ENCODE measurements at places on chromosomes 4 and X. TPM values are rescaled to one million over a fixed set of nuclear protein-coding genes. Genes with fewer than 3 reads are reported as not detected.

MAGEE1 gene
- 2.3 TPM for total RNA-seq

GSX2 gene
- not detected for total RNA-seq

SETD7 gene
- 45.6 TPM for total RNA-seq

TAF7L gene
- total RNA-seq = not detected

TCP11X2 gene
- total RNA-seq = not detected

DNA sequence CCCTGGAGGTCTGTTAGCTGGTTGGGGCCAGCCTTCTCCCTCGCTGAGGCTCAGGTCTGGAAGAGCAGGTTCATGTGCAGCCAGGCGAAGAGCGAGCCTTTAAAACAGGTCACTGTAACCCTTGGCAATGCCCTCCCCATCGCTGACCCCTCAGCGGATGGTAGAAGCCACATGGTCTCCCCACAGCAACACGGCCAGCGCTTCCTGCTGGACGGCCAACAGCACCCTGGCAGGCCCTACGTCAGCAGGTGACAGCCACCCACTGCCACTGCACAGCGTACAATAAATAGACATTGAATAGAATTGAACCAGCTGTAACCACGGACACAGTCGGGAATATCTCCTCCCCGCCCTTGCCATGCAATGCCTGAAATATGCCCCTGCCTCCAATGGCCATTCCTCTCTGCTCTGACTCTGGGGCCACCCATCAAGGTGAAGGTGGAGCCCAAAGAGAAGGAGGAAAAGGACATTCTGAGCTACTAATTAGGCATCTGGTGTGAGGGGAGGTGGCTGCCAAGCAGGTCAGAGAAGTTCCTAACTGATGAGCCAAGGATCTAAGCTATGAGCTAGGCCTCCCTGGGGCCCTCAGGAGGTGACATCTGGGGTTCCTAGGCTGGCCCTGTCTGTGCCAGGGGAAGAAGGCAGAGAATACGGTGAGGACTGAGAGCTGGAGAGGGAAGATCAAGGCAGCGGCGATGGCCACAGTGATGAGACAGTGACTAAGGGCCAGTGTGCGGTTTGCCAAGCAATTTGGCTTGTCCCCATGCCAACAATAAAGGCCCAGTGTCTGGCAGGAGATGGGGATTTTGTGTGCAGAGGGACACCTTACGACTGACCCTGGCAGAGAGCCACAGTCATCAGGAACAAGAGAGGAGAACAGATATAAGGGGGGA is 202.3 kb downstream of the BCOR start:
- DNase-seq = no peak

GRCh38 chr4:110198049-110198434 is 373 bp downstream of the ELOVL6 start:
- peak; percentile 28 for DNase-seq

DNA sequence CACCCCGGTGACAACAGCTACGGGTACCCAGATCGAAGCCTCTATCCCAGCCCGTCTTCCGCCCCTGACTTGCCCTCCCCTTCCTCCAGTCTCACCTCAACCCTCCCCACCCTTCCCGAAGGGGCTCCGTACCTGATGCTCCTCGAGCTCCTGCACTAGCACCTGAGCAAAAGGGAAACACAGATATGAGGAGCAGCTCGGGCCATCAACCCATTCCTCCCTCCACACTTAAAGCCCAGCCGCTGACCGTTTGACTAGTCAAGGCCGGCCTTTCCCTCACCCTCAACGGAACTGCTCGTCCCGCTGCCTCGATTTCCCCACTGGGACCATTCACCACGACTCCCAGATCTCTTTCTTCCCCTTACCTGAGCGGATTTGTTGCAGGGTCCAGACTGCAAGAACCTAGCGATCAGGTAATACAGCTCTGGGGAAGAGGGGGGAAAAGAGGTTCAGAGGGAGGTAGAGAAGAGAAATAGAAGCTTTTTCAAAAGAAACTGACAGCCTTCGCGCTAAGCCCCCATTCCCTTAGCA is 731 bp downstream of the BRWD3 start:
- DNase-seq = peak; percentile 28

GRCh38 chrX:121958886-121959285 is 911.5 kb downstream of the GLUD2 start:
- DNase-seq = no peak

- no peak for DNase-seq
Measured at GRCh38 chr4:73421708-73422457, 14.1 kb upstream of the AFP start.

GRCh38 chr4:39706334-39706733 is 8.4 kb downstream of the UBE2K start:
- DNase-seq = no peak

DNA sequence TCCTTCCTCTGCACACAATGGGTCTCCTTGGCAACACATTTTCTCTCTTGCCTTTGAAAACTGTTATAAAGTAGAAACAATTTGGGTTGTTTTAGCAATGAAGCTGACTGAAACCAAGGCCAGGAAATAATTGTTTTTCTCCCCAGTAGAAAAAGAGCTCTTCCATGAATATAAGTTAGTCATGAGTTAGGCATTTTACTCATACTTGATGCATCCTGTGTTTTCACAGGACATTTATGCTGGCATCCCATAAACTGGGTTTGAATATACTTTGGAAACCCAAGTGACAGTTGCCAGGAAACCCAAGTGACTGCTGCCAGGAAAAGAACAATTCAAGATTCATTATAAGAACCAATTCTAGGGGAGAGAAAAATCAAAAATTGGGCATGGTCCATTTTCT is 128.6 kb upstream of the NPY2R start:
- DNase-seq = no peak

- no peak for DNase-seq
Measured at GRCh38 chr4:17468619-17469221, 43.2 kb downstream of the QDPR start.

DNA sequence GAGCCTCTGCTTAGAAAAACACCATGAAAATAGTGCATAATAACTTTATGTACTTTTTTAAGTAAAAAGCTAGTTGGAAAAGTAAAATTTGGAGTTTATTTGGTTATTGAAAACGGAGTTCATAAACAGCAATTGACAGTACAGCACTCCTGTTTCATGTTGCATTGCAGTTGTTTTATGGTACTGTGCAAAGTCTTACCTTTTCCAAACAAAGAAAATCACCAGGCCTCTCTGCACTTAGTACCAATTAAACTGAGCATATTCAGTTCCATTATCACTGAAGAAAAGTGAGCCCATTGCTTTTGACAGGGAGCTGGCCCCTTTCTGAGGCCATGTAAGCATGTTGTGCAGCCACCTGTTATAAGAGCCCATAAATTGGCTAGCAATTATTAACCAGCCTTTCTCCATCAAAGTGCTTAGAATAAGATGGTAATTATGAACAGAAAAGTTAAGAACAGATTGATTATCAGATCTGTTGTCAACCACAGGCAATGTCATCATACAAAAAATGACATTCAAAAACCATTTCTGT is 376.6 kb upstream of the EMCN start:
- DNase-seq = no peak

- DNase-seq = no peak
Measured at GRCh38 chr4:147009875-147010274, 64.2 kb upstream of the TTC29 start.

Data from upper lobe of left lung (tissue), 6 donors.